ENCODE measurements at places on chromosomes 3 and 15.

- peak; percentile 86 for DNase-seq
These were observed 61.4 kb downstream of the FRMD4B start for GRCh38 chr3:69324362-69325025.

DNA sequence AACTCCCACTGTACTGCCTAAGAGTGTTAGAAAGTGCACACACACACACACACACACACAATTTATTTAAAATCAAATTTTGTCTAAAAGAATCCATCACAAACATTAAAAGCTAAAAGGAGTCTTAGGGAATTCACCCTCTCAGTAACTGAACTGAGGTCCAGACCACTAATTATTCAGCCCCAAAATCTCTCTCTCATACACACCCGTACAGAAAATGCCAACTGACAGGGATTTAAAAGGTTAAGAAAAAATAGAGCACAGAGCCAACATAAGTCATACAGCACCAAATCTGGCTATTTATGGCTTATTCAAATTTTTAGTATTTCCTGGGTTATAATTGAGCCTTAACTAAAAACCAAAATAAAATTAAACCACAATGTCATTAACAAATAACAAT lies 20.7 kb downstream of the GBE1 start:
- DNase-seq = no peak

- DNase-seq = no peak
These were observed 31.7 kb downstream of the EDEM1 start for GRCh38 chr3:5219216-5219615.

DNA sequence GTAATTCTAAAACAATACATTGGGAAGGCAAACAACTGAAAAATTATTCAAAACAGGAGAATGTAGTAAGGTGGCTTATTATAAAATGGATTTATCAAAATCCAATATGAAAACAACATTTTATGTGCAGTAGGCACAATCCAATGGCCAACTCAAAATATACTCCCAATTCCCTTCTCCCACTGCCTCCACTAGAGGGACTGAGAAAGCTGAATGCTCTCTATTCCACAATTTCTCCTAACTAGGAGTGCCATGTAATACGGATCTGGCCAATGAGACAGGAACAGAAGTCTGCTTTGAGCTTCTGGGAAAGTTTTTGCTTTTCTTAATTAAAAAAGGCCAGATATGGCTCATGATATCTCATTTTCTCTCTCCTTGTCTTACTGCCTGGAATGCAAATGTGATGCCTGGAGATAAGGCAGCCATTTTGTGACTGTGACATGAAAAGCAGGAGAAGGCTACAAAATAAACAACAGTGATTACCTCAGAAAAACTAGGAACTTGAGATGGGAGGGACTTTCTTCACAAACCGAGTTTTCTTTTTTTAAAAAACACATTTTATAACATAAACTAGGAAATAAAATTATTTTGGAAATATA lies 18.8 kb upstream of the VGLL4 start:
- DNase-seq = no peak

- DNase-seq = peak; percentile 11
These were observed 42.2 kb upstream of the POMGNT2 start for GRCh38 chr3:43148033-43148432.
